Caudate nucleus (tissue), 63 donors: ENCODE measurements at places on chromosomes 5 and 9.

DNA sequence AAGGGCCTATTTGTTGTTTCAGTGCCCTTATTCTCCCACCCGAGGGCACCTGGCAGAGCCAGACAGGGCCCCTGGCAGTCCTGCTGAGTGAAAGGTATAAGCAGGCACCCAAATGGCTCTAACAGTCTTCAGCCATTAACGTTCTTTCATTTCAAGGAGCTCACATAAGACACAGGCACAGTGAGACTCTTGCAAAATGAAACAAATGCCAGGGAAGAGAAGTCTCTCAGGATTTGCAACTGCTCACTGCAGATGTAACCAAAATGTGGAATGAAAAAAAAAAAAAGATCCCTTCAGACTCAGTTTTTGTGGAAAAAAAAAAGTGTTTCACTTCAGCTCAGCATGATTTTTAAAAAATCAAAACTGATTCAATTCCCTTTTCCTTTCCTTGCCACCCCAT is 155.4 kb upstream of the LHFPL2 start:
- DNase-seq, result no peak

- DNase-seq, result no peak
These were observed 8.8 kb upstream of the SEPTIN8 start for GRCh38 chr5:132785864-132786263.

DNA sequence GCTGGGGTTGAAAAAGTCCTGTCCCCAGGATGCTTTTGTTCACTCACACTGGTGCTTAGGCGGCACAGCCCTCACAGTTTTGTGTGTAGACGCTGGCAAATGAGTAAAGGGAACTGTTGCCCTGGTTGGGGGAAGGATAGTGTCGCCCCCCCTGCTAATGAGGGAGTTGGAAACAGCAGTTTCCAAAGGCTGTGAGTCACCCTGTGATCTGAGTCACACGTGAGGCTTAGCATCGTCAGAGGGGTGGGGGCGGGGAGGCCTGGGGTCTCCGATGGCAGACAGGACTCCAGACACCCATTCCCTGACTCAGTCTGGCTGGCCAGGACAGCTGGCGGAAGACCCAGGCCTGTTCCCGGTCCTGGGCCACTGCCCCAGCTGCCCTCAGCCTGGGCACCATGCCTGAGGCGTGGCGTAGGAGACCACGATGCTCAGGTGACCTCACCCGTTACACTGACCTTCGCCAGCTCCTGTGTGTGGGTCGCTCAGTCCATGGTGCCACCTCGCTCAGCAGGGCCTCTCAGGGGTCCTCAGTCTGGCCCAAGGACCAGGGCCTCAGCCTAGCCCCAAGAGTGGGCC is 2.9 kb downstream of the DNAJB5 start:
- no peak for DNase-seq

DNA sequence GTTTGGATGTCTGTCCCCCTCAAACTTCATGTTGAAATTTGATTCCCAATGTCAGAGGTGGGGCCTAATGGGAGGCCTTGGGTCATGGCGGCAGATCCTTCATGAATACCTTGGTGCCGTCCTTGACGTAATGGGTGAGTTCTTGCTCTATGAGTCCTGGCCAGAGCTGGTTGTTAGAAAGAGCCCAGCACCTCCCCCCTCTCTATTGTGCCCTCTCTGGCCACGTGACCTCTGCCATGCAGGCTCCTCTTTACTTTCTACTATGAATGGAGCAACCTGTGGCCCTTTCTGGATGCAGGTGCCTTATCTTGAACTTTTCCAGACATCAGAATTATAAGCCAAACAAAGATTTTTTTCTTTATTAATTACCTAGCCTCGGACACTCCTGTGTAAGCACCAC is 40.7 kb downstream of the FNBP1 start:
- DNase-seq, result no peak

DNA sequence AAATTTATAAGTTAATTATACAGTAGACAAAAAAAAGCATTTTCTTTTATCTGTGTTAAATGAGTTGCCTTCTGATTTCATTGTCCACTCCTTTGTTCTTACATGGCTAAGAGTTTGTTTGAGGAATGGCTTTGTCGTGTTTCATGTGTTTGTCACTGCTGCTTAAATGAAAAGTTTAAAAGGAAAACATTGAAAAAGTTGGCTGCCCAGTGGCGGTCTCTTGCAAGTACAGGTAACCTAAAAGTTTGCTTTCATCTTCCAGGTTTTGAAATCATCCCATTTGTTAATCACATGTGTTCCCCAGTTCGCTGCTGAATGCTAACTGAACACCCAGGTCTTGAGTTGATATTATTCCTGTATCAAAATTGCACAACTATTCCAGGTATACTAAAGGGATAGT is 33.9 kb downstream of the EGFLAM start:
- DNase-seq, result no peak

DNA sequence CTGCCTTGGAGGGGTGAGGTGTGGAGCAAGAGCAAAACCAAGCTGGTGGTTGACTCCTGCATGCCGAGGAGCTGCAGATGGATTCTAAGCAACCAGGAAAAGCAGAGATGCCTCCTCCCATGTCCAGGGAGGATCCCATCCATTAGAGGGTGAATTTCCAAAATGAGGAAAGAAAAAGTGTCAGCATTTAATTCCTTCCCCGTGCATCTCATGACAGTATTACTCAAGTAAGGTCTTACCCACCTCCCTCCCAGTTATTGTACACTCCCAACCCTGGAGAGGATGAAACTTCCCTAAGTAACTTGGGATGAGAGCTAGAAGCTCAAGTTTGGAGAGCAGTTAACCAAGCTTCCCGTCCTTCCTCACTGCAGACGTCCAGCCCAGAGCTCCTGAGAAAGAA is 19.9 kb downstream of the C9orf152 start:
- no peak for DNase-seq

GRCh38 chr5:141369994-141370848 is at the start of gene PCDHGB3:
PCDHGB3 (plus strand) TSS chr5:141370242; CDS start chr5:141370395, 153 bp downstream.
- no peak for DNase-seq

- DNase-seq, result no peak
These were observed 186.3 kb downstream of the MARCHF11 start for GRCh38 chr5:15993334-15993733.

GRCh38 chr5:52743529-52743928 is 44.2 kb upstream of the ITGA1 start:
- DNase-seq, result no peak

DNA sequence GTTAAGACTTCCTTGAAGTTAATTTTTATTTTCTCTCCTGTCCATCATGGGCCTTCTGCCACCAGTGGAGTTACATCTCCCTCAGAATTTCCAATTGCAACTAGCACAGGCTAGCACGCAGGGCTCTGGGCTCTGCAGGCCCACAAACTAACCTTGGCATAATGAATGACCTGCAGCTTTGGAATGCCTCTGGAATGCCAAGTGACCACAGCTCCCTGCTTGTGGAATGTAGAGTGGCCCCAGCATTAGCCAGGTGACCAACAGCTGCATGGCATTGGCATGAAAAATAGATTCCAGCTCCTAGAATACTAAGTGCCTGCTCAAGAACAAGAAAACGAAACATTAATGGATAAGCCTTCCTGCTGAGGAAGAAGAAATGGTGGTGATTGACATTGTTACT is 726.1 kb downstream of the BRINP1 start:
- no peak for DNase-seq

- DNase-seq, result no peak
These were observed 245.5 kb downstream of the HSPA4 start for GRCh38 chr5:133297293-133297692.
